ENCODE measurements at places on chromosomes 16 and 17.

- no peak for DNase-seq
Observed at GRCh38 chr16:88078111-88078775, 127.0 kb downstream of the BANP start.

- peak; percentile 5 for DNase-seq
Observed at GRCh38 chr16:74556375-74556922, 50.5 kb downstream of the GLG1 start.

- DNase-seq: no peak
Observed at GRCh38 chr17:8124350-8125153, 646 bp upstream of the HES7 start.

- DNase-seq: no peak
Observed at GRCh38 chr17:38364741-38365140, 13.1 kb downstream of the SOCS7 start.

DNA sequence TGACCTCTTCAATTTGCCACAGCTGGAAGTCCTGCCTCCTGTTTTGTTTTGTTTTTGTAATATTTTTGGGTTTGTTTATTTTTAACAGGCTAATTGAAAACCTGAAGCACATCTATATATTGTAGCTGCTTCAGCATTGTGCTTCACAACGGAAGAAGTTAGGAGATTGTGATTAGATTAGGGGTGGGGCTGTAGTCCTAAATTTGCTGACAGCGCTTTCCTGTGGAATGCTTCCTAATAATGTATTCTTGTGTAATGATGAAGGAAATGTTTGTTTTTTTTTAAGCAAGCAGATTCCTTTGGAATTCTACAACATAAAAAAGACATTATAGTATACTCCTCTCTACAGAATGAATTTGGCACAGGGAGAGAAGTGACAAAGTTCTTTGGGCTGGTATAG is 70.1 kb downstream of the NLK start:
- peak; percentile 3 for DNase-seq

- no peak for DNase-seq
Observed at GRCh38 chr17:50365165-50365564, 7.8 kb downstream of the MRPL27 start.

DNA sequence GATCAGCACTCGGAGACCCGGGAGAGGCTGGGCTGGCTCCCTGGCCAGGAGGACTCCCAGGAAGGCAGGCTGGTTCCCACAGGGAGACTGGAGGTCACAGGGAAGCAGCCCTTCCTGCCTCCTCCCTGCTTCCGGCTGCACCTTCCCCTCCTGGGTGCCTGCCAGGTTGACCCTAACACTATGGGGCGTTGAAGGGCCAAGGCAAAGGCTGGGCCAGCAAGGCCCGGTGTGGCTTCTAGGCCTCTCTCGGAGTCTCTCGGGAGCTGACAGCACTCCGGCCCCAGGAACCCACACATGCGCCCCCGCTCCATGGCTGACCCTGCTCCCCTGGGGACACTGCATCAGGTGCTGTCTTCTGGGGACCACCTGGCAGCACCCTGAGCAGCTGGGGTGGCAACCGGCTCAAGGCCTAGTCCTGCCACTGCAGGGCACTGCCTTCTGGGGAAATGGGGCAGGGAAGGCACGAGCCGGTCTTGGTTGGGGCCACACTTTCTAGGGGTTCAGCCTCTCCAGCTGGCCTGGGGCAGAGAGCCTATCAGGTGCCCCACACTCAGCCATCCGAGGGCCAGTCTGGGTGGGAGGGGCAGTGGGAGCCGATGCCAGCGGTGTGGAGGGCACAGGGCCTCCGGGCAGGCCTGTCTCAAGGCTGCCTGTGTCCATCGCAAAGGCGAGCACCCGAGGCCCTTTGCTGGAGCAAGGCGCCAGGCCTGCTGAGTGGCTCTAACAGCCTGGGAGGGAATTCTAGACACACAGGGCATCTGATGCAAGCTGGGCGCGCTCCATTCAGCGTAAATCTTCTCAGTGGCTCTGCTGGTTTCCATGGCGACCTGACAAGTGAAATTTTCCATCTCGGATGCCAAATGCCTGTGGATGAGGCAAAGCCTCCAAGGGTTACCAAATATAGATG is 5.6 kb upstream of the MTSS2 start:
- peak; percentile 92 for DNase-seq

DNA sequence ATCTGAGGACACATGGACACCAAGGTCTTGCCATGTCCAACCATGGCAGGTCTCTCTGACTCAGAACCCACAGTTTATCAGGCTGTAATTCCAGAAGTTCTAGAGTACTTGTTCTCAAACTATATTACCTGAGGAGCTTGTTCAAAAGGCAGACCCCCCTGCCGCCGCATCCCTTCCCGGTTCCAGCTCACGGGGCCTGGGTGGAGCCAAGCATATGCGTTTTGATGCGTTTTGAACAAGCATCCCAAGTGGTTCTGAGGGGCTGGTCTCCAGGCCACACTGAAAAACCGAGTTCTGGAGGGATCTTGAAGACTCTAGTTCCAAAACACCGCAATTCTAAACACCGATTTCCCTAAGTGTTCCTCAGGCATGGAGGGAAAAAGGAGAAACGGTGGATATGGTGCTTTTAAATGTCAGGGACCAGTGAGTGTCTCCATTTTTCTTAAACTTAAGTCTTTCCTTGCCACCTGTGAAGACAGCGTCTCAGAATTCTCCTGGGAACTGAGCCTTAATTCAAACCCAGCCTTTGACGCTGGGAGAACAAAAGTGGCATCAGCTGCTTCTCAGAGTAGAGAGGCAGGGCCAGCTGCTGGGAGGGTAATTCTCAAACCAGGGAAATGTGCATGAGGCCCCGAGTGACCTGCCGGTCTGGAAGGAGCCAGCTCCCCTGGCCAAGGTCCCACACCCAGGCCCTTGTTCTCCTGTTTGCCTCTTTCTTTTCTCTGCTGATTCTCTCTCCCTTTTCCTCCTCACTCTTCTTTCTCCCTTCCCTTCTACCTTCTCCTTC is 84.4 kb upstream of the PLCG2 start:
- no peak for DNase-seq

- no peak for DNase-seq
Observed at GRCh38 chr17:76539631-76540271, at the start of gene PRCD. TSS of gene PRCD (plus strand) at chr17:76540044. CDS start at chr17:76540142, 98 bp downstream.

- no peak for DNase-seq
Observed at GRCh38 chr16:21563676-21564075, 35.7 kb upstream of the METTL9 start.

DNA sequence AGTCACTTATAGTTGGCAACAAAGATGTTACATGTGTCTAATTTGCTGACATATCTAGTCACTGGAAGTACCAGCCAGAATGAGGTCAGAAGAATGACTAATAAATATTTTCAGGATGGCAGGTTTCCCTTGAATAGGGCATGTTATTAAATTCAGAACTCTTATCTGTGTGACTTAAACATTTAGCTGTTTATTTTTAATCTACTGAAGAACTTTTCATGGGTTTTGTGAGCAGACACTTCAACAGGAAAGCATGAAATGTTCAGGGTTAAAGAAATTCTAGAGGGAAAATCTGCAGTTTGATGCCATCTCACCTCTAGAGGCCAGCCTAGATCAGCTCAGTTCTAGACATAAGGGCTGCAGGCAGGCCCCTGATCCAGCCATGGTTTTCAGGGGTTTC is 13.2 kb downstream of the JPT2 start:
- peak; percentile 30 for DNase-seq

Measured in AG08395 (cell line).